ENCODE measurements at places on chromosomes 3 and 15.

GRCh38 chr3:62454916-62455315 lies 81.6 kb upstream of the FEZF2 start:
- H3K4me3 ChIP-seq = no peak overlapping the region
- no peak overlapping the region for H3K27ac ChIP-seq
- DNase-seq = no peak
- H3K36me3 ChIP-seq = no peaks in the 10 kb centered on the region
- H3K27me3 ChIP-seq = no peaks in the 10 kb centered on the region

GRCh38 chr15:68608206-68608843 lies 29.5 kb downstream of the CORO2B start:
- no peak overlapping the region for H3K27ac ChIP-seq
- no peak overlapping the region for H3K4me3 ChIP-seq
- no peaks in the 10 kb centered on the region for H3K36me3 ChIP-seq
- DNase-seq = no peak

GRCh38 chr3:150421799-150422548 lies 13.9 kb downstream of the TSC22D2 start:
- H3K4me3 ChIP-seq = no peak overlapping the region
- DNase-seq = no peak
- H3K4me1 ChIP-seq = no peaks in the 10 kb centered on the region

DNA sequence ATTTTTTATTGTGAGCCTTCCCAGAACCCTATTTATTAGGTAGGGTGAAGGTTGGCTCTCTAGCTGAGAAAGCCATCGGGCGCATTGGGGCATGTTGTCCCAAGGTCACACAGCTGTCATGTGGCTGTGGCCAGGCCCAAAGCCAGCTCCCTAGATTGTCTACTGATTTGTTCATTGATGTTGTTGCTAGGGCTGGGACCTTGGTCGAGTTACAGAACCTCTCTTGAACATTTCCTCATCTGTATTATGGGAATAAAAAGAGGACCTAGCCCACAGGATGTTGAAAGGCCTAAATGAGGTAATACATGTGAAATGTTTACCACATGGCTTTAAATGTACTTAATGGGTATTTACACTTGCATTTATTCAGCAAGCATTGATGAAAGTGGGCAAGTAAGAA lies 252.5 kb downstream of the SUCLG2 start:
- H3K4me3 ChIP-seq = no peak overlapping the region
- no peak for DNase-seq
- H3K27me3 ChIP-seq = no peaks in the 10 kb centered on the region
- H3K4me1 ChIP-seq = no peaks in the 10 kb centered on the region

GRCh38 chr15:32861761-32862160 lies 144.0 kb downstream of the GREM1 start:
- H3K36me3 ChIP-seq = no peaks in the 10 kb centered on the region
- H3K27me3 ChIP-seq = no peaks in the 10 kb centered on the region
- H3K4me1 ChIP-seq = no peaks in the 10 kb centered on the region
- DNase-seq = peak; percentile 56

DNA sequence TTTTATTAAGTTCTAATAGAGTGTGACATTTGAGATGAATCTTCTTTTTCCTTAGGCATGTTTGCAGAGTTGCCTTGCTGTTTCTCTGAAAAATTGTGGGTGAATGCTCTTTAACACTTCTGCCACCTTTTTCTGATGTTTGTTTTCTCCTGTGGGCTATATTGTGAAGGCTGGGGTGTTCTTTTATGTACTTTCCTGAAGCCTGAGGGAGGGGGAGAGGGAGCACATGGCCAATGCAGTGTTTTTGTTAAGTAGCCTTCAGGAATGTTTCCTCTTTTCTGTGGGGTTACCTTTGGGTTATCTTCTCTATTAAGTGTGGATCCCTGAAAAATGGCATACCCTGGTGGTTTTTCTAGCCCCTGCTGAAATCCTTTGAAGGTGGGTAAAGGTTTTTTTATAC lies 50.2 kb downstream of the CMC1 start:
- no peaks in the 10 kb centered on the region for H3K27me3 ChIP-seq
- H3K4me1 ChIP-seq = peaks cover 6% of the 10 kb centered on the region
- H3K36me3 ChIP-seq = peaks cover 3% of the 10 kb centered on the region

- no peaks in the 10 kb centered on the region for H3K27me3 ChIP-seq
- no peaks in the 10 kb centered on the region for H3K4me1 ChIP-seq
- DNase-seq = no peak
- no peak overlapping the region for H3K27ac ChIP-seq
- no peak overlapping the region for H3K4me3 ChIP-seq
Observed at GRCh38 chr15:25091421-25092158, 136.8 kb downstream of the SNRPN start.

GRCh38 chr15:88004399-88004798 lies 252.1 kb downstream of the NTRK3 start:
- H3K27me3 ChIP-seq = no peaks in the 10 kb centered on the region
- DNase-seq = no peak
- H3K4me3 ChIP-seq = no peak overlapping the region
- H3K4me1 ChIP-seq = no peaks in the 10 kb centered on the region

- no peak for DNase-seq
- H3K27me3 ChIP-seq = no peaks in the 10 kb centered on the region
- no peak overlapping the region for H3K4me3 ChIP-seq
- H3K27ac ChIP-seq = no peak overlapping the region
Observed at GRCh38 chr15:60473135-60473534, 5.8 kb downstream of the ICE2 start.
